ENCODE measurements at places on chromosomes 2 and 18.

GRCh38 chr18:11074889-11075288 is 74.5 kb downstream of the PIEZO2 start:
- no peak overlapping the region for H3K27ac ChIP-seq
- H3K4me1 ChIP-seq: no peaks in the 10 kb centered on the region
- H3K36me3 ChIP-seq: no peaks in the 10 kb centered on the region
- H3K27me3 ChIP-seq: no peaks in the 10 kb centered on the region
- DNase-seq: no peak
- no peak overlapping the region for H3K4me3 ChIP-seq

DNA sequence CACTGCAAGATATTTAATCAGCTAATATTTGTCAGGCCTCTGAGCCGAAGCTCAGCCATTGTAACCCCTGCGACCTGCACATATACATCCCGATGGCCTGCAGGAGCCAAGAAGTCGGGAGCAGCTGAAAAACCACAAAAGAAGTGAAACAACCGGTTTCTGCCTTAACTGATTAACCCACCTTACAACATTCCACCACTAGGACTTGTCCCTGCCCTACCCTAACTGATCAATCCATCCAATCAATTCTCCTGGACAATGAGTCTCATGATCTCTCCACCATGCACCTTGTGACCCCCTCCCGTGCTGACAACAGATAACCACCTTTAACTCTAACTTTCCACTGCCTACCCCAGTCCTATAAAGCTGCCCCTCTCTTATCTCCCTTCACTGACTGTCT is 945.4 kb upstream of the GYPC start:
- H3K4me3 ChIP-seq: no peak overlapping the region
- no peaks in the 10 kb centered on the region for H3K4me1 ChIP-seq
- no peaks in the 10 kb centered on the region for H3K36me3 ChIP-seq
- no peaks in the 10 kb centered on the region for H3K27me3 ChIP-seq
- no peak overlapping the region for H3K27ac ChIP-seq

DNA sequence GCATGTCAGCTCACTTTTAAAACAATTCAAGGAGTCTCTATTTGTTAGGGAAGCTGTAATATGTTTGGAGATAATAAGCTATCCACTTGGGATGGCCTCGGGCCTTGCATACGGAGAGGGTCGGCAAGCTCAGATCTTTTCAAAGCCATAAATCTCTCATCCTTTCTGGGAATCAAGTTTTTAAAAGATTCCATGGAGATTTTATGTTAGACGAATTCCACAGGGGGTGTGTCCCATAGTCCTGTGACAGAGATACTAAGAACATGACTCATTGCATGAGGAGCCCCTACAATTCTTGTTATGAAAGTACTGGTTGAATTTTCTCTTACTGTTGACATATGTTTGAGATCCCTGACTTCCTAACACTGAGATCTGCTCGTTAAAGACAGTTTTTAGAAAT is 108.7 kb downstream of the FEZ2 start:
- no peak overlapping the region for H3K27ac ChIP-seq
- no peak for DNase-seq
- no peaks in the 10 kb centered on the region for H3K4me1 ChIP-seq
- H3K36me3 ChIP-seq: no peaks in the 10 kb centered on the region

GRCh38 chr18:57389271-57389670 is 36.9 kb downstream of the ST8SIA3 start:
- no peak overlapping the region for H3K4me3 ChIP-seq
- no peaks in the 10 kb centered on the region for H3K4me1 ChIP-seq
- DNase-seq: no peak
- H3K27me3 ChIP-seq: no peaks in the 10 kb centered on the region
- no peaks in the 10 kb centered on the region for H3K36me3 ChIP-seq

- H3K27me3 ChIP-seq: no peaks in the 10 kb centered on the region
- H3K36me3 ChIP-seq: no peaks in the 10 kb centered on the region
- no peak overlapping the region for H3K4me3 ChIP-seq
- no peak overlapping the region for H3K27ac ChIP-seq
Observed at GRCh38 chr18:76391746-76392145, 103.3 kb downstream of the ZNF516 start.

DNA sequence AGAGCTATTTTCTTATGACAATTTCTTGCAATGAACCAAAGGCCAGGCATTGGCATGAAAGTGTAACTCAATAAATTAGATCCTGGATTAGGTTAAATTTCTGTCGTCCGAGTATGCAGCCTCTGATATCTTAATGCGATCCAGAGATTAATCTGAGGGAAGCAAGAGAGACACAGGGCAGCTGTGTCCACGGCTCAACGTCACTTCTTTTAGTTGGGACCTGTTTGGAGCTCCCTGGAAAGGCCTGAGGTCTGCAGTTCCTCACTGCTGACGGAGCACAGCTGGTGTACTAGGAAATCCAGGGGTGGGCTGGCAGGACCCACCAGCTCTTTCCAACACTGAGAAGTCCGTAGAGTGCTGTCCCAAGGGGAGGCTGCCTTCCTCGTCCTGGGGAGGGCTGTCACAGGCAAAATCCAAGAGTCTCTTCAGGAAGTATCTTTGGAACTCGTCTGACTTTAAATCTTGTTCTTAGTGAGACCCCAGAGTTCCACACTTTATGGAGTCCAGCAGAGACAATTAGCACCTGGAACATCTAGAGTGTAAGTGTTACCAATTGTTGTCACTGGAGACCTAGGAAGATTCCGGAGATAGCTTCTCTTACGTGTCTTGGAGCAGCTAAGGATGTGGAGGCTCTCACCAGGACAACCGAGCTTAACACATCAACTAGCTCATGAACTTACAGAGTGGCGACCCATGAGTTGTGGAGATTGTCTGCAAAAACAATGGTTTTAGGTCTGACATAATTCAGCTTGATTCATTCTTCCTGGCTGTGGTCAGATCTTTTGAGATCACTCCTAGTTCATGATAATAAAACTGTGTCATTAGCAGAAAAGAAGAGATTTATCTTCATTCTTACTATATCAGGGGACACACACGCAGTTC is 173.7 kb downstream of the ACKR3 start:
- no peak overlapping the region for H3K27ac ChIP-seq
- H3K27me3 ChIP-seq: no peaks in the 10 kb centered on the region
- no peak overlapping the region for H3K4me3 ChIP-seq
- DNase-seq: no peak

- peaks cover 4% of the 10 kb centered on the region for H3K4me1 ChIP-seq
- H3K36me3 ChIP-seq: no peaks in the 10 kb centered on the region
- peak; percentile 15 for DNase-seq
- H3K27ac ChIP-seq: no peak overlapping the region
- no peak overlapping the region for H3K4me3 ChIP-seq
Observed at GRCh38 chr18:5890331-5891183, 4.8 kb downstream of the TMEM200C start.

DNA sequence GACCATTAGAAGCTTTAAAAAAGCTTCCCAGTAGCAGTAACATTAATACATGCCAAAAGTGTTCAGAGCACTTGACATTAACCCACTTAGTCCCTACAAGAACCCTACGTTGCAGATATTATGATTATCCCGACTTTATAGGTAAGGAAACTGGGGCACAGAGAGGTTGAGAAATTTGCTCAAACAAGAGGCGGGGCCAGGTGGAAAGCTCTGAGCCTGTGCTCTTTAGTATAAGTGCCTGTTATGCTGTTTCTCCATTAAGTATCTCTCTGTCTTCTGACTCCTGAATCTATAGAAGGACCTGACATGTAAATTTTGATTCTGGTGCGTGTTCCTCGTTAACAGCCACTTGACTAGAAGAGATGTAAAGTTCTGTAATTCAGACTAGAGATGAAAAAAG is 139.8 kb downstream of the RBMS1 start:
- no peak for DNase-seq
- no peak overlapping the region for H3K4me3 ChIP-seq
- H3K36me3 ChIP-seq: no peaks in the 10 kb centered on the region
- no peaks in the 10 kb centered on the region for H3K27me3 ChIP-seq
- peaks cover 5% of the 10 kb centered on the region for H3K4me1 ChIP-seq

GRCh38 chr2:60764736-60765534 is 8.9 kb downstream of the PAPOLG start:
- no peak for DNase-seq
- peaks cover 26% of the 10 kb centered on the region for H3K36me3 ChIP-seq
- H3K4me1 ChIP-seq: no peaks in the 10 kb centered on the region
- no peak overlapping the region for H3K27ac ChIP-seq
- no peaks in the 10 kb centered on the region for H3K27me3 ChIP-seq
- no peak overlapping the region for H3K4me3 ChIP-seq

DNA sequence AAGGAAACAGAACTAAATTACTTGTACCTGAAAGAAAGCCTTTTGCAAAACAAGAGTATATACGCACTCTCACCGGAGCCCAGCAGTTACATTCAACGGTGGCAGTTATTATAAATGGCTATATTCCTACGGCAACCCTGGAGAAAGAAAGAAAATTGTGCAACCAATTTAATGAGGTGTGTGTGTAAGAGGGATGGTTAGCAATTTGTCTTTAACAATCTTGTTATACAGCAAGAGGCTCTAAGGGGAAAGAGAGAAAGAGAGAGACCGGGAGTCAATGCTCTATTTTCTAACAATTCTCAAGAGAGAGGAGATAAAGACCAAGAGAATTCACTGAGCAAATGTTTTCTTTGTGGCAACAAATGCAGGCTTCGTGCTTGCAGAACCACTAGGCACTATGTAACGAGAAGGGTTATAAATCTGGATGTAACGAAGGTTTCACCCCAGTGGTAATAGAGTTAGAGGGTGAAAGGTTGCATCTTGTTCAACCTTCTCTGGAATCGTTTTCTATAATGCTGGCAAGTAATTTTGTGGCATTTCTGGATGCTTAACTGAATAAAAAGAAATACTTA is 359.1 kb upstream of the SPRED2 start:
- H3K4me3 ChIP-seq: no peak overlapping the region
- H3K36me3 ChIP-seq: no peaks in the 10 kb centered on the region
- DNase-seq: no peak
- H3K4me1 ChIP-seq: no peaks in the 10 kb centered on the region
- no peak overlapping the region for H3K27ac ChIP-seq
- H3K27me3 ChIP-seq: no peaks in the 10 kb centered on the region

GRCh38 chr2:198279026-198279425 is 474.6 kb downstream of the PLCL1 start:
- no peak overlapping the region for H3K27ac ChIP-seq
- H3K4me1 ChIP-seq: no peaks in the 10 kb centered on the region
- H3K27me3 ChIP-seq: peaks cover 4% of the 10 kb centered on the region

GRCh38 chr2:170155022-170155722 is 22.8 kb upstream of the MYO3B start:
- DNase-seq: no peak
- H3K4me3 ChIP-seq: no peak overlapping the region
- H3K36me3 ChIP-seq: no peaks in the 10 kb centered on the region
- H3K27ac ChIP-seq: no peak overlapping the region

GRCh38 chr2:71256421-71256820 is 29.5 kb upstream of the PAIP2B start:
- H3K27me3 ChIP-seq: no peaks in the 10 kb centered on the region
- H3K4me1 ChIP-seq: no peaks in the 10 kb centered on the region
- no peak for DNase-seq
- H3K27ac ChIP-seq: no peak overlapping the region
- no peaks in the 10 kb centered on the region for H3K36me3 ChIP-seq

DNA sequence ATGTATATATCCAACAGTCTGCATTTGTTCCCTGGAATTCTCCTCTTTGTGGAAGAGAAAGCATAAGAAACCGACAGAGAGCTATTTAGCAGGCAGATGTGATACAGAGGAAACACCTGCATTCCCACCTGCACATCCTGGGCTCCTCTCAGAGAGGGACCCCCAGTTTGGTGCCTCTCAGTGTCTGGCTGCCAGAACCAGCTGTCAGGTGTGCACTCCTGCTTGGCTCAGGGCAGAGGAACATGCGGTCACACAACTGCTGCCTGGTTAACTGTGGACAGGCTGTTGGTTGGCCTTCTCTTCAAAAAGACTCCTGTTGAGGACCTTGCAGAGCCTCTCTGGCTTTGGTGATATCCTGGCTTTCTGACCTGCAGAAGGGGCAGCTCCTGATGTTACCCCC is 54.6 kb downstream of the ITGB6 start:
- no peak overlapping the region for H3K27ac ChIP-seq
- no peak overlapping the region for H3K4me3 ChIP-seq
- no peaks in the 10 kb centered on the region for H3K36me3 ChIP-seq
- no peaks in the 10 kb centered on the region for H3K4me1 ChIP-seq

DNA sequence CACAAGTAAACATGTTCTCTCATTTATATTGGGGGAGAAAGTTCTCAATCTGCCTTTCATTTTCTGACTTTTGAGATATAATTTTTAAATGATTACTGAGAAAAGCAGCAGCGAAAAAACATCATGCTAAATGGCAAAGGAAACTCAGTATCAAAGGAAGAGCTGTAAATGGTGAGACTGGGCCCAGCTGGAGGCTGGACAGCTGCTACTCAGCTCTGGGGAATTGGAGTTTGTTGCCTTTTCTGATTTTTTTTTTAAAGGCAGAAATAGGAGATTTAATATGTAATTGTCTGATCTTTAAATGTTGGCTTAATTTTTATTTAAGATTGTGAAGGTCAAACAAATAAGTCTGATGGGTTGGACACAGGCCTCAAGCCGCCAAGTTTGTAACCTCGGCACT is 137.1 kb upstream of the TACR1 start:
- H3K4me3 ChIP-seq: no peak overlapping the region
- H3K36me3 ChIP-seq: no peaks in the 10 kb centered on the region
- no peak for DNase-seq
- no peak overlapping the region for H3K27ac ChIP-seq
- no peaks in the 10 kb centered on the region for H3K4me1 ChIP-seq
- H3K27me3 ChIP-seq: no peaks in the 10 kb centered on the region

DNA sequence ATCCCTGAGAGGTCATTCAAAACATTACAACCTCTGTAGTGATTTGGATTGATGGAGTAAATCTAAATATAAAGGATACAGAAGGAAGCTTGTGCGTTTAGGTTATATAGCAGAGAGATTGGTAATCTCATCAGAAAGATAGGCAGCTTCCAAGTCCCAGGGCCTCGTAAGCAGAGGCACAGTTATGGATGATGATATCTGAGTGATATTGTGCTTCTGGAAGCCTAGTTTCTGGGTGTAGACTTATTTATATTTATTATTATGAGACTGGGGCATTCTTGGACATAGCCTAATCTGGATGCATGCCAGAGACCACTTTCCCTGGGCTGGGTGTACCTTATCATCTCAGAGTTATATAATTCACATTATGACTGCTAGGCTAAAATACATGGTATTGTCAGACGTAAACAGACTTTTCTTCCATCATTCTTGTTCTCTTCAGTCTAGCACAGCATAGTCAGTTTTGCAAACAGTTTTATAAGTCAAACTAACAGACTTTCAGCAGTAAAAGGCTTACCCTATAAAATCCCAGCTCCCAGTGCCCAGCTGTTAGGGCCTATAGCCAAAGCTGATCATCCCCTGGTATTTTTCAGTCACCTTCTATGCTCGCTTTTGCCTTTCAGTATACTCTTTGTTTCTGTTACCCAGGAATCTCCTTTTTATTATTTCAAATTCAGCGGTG is 47.9 kb downstream of the RAB3GAP1 start:
- no peak overlapping the region for H3K27ac ChIP-seq
- DNase-seq: no peak
- no peaks in the 10 kb centered on the region for H3K4me1 ChIP-seq
- H3K4me3 ChIP-seq: no peak overlapping the region

GRCh38 chr2:145741636-145742035 is 1221.7 kb upstream of the ZEB2 start:
- no peaks in the 10 kb centered on the region for H3K36me3 ChIP-seq
- H3K4me3 ChIP-seq: no peak overlapping the region
- H3K4me1 ChIP-seq: no peaks in the 10 kb centered on the region
- no peaks in the 10 kb centered on the region for H3K27me3 ChIP-seq
- H3K27ac ChIP-seq: no peak overlapping the region
- DNase-seq: no peak

GRCh38 chr18:37712776-37713175 is 147.2 kb upstream of the CELF4 start:
- H3K4me1 ChIP-seq: no peaks in the 10 kb centered on the region
- DNase-seq: no peak
- no peak overlapping the region for H3K4me3 ChIP-seq
- H3K27ac ChIP-seq: no peak overlapping the region
- no peaks in the 10 kb centered on the region for H3K27me3 ChIP-seq
- no peaks in the 10 kb centered on the region for H3K36me3 ChIP-seq
